Right ventricle myocardium inferior (tissue), 1 donor: ENCODE measurements at places on chromosomes 3 and 15. TPM values are rescaled to one million over a fixed set of nuclear protein-coding genes. Genes with fewer than 3 reads are reported as not detected.

GRCh38 chr3:27669591-27669990 is 52.5 kb downstream of the EOMES start:
- DNase-seq = no peak

DNA sequence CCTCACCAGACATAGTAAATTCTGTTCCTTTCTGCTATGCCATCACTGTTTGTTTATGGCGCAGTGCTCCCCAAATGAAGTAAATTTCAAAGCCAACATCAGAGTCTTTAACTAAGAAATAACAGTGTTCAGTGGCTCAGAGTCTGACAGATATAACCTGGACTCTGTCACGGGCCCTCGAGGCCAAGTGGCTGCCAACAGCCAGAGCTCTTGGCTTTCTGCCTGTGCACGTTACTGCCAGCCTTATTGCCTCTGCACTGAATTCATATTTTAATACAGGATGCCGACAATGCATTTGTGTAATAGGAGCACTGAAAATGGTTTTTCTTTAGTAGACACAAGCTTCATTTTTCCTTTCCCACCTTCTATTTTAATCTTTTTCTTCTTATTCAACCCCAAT is 219.9 kb downstream of the NLGN1 start:
- no peak for DNase-seq

GRCh38 chr15:101170568-101171350 is 81.1 kb downstream of the CHSY1 start:
- no peak for DNase-seq

GRCh38 chr3:151387432-151387831 is 2.9 kb upstream of the P2RY12 start:
- no peak for DNase-seq

DNA sequence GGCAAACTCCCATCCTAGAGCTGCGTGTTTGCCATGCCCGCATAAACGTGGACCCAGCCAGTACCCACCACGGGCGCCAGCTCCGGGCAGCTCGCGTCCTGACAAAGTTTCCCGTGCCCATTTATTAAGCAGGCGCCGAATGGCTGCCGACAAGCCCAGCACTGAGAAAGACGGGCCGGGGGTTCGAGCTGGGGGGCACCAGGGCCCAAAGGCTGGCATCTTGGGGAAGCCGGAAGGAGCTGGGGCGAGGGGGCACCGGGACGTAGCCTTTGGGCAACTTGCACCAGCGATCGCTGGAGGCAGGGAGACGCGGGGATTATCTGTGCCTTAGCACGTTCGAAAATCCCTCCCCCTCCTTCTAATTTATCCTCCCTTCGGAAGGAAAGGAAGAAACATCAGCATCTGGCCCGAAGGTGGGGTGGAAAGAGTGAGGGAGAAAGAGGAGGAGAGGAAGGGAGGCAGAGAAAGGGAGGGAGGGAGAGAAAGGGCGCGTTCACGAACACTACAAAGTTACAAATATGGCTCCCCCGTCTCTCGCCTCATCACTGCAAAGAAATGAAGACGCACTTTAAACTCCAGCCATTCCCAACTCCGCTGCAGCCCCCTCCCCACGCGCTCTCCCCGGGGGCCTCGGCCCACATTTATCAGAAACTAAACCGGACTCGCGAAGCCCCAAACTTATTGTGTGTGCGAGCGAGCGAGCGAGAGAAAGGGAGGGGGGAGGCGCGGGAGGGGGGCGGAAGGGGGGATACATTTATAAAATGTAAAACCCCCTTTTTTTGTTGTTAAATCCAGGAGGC is 1.0 kb downstream of the ANP32A start:
- DNase-seq = peak; percentile 76

The SLC2A2 gene
- total RNA-seq = not detected

DNA sequence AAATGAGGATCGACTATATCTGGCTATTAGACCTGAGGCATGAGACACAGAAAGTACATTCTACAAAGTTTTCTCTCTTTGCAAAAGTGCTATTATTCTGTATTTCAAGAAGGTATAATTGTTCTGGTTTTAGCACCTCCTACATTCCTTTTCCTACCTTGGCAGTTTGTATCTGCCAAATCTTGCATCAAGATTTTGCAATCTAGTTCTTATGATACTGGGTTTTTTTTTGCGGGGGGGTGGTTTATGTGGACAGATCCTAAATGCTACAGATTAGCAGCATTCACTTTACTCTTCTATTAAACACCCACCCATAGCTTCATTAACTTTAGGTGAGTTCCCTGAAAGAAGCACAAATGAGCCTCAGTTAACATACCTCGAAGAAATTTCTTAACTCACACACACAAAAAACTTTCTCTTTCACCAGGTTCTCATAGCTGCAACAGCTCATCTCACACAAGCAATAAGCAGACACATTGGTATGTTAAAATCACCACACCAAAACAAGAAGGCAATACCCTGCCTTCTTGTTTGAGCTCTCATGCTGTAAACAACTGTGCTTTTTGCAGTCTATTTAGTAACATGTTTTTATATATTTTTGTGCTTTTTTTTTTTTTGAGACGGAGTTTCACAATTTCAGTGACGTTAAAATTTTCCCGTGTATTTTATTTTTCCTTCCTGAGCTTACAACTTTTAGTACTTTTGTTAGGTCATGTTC is 73.0 kb upstream of the VGLL4 start:
- no peak for DNase-seq

- no peak for DNase-seq
These were observed 15.2 kb upstream of the MME start for GRCh38 chr3:155064920-155065319.

DNA sequence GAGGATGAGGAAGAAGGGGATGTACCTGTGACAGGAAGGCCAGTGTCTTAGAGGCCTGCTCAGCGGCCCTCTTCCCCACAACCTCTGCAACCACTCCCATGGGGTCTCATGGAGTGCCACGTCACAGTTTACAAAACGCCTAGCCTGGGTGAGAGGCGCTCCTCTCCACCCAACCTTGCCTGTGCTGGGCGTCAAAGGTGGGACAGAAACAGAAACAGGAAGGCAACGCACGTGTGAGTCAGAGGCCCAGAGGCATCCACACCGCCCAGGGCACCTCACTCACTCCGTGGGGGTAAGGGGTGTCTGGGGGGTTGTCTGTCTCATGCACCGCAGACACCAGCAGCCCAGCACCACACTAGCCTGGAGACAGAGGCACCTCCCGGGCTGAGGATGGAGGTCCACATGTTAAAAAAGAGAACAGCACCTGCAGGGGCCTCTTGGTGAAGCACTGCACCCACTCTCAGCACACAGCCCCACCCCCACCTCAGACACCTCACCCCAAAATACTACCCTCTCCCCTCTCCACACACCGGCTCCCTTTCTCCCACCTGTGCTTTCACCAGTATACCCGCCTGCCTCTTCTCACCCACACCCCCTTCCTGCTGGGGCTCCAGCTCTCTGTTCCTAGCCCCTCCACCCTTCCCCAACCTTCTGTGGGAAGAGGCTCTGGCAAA is 4.7 kb upstream of the CALML4 start:
- DNase-seq = peak; percentile 43

DNA sequence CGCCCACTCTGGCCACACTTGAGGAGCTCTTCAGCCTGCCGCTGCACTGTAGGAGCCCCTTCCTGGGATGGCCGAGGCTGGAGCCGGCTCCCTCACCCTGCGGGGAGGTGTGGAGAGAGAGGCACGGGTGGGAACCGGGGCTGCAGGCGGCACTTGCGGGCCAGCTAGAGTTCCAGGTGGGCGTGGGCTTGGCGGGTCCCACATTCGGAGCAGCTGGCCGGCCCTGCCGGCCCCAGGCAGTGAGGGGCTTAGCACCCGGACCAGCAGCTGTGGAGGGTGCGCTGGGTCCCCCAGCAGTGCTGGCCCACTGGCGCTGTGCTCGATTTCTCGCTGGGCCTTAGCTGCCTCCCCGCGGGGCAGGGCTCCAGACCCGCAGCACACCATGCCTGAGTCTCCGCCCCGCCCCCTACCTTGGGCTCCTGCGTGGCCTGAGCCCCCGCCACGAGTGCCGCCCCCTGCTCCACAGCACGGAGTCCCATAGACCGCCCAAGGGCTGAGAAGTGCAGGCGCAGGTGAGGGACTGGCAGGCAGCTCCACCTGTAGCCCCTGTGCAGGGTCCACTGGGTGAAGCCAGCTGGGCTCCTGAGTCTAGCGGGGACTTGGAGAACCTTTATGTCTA is 71.9 kb downstream of the IL12A start:
- DNase-seq = no peak

DNA sequence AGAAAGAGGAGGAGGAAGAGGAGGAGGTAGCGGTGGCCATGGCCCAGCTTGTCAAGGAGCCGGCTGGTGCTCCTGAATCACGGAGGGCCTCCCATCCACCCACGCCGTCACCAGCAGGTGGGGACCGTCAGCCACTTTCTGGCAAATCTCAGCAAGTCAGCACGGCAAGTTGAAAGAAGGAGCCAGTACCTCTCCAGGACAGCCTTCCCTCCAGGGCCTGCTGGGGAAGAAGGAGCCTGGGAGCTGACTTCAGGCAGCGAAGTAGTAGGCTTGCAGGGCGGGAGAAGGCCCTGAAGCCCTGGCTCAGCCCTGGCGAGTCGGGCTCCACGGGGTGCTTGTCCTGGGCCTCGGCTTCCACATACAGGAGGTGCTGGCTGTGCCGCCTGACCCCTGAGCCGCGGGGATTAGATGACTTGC is 99.2 kb upstream of the TRPM1 start:
- DNase-seq = peak; percentile 87

- no peak for DNase-seq
These were observed 2.5 kb upstream of the PLA2G4F start for GRCh38 chr15:42158941-42159340.

DNA sequence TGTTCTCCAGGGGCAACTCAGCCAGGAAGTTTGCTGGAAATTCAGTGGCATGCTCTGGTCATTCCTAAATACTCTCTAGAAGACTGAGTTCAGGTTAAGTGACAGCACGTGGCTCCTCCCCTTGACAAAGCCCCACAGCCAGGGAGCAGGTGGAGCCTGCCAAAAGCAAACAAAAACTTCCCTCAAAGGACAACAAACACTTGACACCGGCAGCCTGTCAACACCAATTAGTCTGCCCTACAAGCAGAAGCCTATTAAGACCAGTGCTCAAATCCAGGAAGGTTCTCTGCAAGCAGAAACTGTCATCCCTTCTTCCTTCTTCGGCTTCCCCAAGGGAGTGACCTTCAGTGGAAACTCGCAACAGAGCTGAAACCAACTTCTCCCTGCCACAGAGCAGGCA is 5.0 kb downstream of the MEX3B start:
- DNase-seq = no peak

DNA sequence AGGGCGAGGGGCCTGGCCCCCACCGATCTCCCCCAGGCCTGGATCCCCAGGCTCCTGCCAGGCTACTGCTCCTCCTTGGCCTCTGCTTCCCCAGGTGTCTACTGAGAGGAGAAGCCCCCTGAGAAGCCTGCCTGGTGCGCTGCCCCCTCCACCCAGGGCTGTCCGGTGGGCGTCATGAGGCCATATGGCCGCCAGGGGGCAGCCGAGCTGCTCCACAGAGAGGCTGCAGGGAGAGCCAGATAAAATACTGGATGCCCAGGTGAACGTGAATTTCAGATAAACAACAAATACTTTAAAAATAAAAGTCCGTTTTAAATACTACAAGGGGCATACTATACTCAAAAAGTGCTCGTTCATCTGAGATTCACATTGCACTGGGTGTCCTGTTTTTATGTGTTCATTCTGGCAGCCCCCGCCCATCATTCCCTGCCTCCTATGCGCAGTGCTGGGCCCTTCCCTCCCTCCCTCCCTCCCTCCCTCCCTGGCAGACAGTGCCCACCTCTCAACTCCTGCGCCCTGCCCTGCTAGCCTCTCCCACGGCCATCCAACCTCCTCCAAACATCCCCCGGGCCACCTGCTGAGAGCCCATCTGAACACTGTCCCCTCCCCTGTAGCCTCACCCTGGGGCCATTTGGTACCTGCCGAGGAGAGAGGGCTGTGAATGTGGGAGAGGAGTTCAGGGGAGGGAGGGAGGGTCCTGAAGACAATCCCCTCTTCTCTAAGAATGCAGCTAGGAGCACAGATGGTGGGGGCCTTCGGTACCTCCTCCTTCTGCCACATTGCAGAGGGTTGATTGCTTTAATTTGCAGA is 29.6 kb downstream of the PSTPIP1 start:
- DNase-seq = peak; percentile 82

GRCh38 chr3:191707817-191708216 is 246.9 kb downstream of the PYDC2 start:
- no peak for DNase-seq

DNA sequence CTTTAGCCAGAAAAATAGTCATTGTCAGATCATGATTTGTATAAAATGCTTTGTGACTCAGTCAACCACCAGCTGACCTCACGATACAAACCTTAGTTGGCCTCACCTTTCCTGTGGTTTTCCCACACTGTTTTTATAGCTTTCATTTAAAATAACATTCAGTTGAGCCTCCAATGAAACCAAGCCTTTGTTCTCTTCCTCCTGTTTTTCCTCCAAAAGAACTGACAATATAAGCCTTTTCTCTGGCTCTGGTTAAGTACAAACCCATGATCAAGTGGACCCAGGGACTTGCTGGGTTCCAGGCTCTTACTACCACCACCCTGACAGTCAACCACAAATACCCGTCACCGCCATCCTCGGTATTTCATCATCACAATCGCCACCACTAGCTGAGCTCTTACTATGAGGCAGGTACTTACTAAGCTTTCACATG is 81.7 kb downstream of the TAMM41 start:
- no peak for DNase-seq

DNA sequence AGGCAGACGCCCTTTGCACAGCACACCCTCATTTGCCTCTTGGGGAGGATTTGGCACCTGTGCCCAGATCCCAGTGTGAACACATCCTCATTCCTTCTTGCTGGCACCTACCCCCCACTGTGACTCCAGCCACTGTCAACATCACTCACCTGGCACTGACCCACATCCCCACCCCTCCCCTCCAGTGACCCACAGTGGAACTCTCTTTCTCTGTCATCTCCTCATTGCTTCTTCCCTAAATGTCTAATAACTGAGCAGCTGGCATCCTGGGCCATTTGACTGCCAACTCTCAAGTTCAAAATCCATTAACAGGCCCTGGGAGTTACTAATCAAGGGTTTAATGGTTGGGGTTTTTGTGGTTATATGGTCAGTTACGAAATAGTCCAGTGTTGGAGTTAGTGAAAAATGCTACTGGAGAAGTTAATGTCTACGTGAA is 14.4 kb downstream of the SNAPC5 start:
- no peak for DNase-seq

The LRRC2 gene
- 110 TPM for total RNA-seq

- no peak for DNase-seq
These were observed 13.4 kb upstream of the ZBTB47 start for GRCh38 chr3:42640129-42640528.

DNA sequence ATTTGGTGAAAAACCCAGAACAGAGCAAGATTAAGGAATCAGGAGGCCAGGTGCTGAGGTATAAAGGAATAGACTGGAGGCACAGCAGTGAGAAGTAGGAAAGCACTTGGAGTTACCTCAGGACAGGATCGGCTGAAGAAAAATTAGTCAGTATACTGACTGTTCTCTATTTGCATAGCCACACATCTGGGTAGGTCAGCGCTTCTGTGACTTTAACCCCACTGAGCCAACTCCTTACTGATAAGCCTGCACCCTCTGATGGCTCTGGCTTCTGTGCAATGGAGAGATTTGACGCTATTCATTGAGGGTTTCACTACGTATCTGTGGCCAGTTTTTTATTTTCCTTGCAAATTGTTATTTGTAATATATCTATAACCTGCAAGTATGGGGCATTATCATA is 22.3 kb downstream of the MECOM start:
- DNase-seq = no peak

- peak; percentile 98 for DNase-seq
These were observed at the start of gene PXYLP1 for GRCh38 chr3:141231101-141231951. Gene PXYLP1, plus strand, starts transcription at chr3:141231825. Its CDS starts 28,351 bp downstream, at chr3:141260176.

- peak; percentile 81 for DNase-seq
These were observed at the start of gene KY for GRCh38 chr3:134650431-134651346. Gene KY, minus strand, starts transcription at chr3:134651022. Its CDS starts 62 bp downstream, at chr3:134650960.

The BFSP2 gene
- not detected for total RNA-seq

The ATP13A5 gene
- total RNA-seq = not detected

GRCh38 chr3:129984125-129984524 is 9.6 kb downstream of the TRH start:
- no peak for DNase-seq

The BDH1 gene
- 43.1 TPM for total RNA-seq
